ENCODE measurements at places on chromosomes 1 and 21. TPM values are rescaled to one million over a fixed set of nuclear protein-coding genes. Genes with fewer than 3 reads are reported as not detected.

The ATP6V1G3 gene
- not detected for total RNA-seq

GRCh38 chr1:94675373-94675772, 133.8 kb upstream of the F3 start:
- no peaks in the 10 kb centered on the region for H3K4me1 ChIP-seq
- H3K27me3 ChIP-seq = peaks cover 2% of the 10 kb centered on the region
- no peaks in the 10 kb centered on the region for H3K36me3 ChIP-seq
- H3K27ac ChIP-seq = no peak overlapping the region
- no peak overlapping the region for H3K4me3 ChIP-seq

The FAM177B gene
- not detected for total RNA-seq

GRCh38 chr1:192529031-192529755, 46.4 kb upstream of the RGS1 start:
- peaks cover 9% of the 10 kb centered on the region for H3K36me3 ChIP-seq
- no peak for DNase-seq
- peaks cover 45% of the 10 kb centered on the region for H3K4me1 ChIP-seq
- peak overlapping the region; percentile 9 for H3K27ac ChIP-seq

The LAX1 gene
- 14.2 TPM for total RNA-seq

GRCh38 chr1:68028566-68028965, 21.9 kb downstream of the DIRAS3 start:
- peaks cover 2% of the 10 kb centered on the region for H3K27me3 ChIP-seq
- no peak for DNase-seq
- peaks cover 8% of the 10 kb centered on the region for H3K4me1 ChIP-seq
- H3K27ac ChIP-seq = no peak overlapping the region

- no peak overlapping the region for H3K27ac ChIP-seq
- no peaks in the 10 kb centered on the region for H3K36me3 ChIP-seq
- DNase-seq = no peak
- H3K4me3 ChIP-seq = no peak overlapping the region
- peaks cover 15% of the 10 kb centered on the region for H3K27me3 ChIP-seq
These were observed 122.3 kb downstream of the ZC3H11B start for GRCh38 chr1:219490566-219490965.

The PTTG1IP gene
- total RNA-seq = 48.3 TPM

GRCh38 chr1:59308839-59309238, 11.9 kb downstream of the FGGY start:
- H3K4me3 ChIP-seq = no peak overlapping the region
- DNase-seq = no peak
- no peaks in the 10 kb centered on the region for H3K27me3 ChIP-seq

DNA sequence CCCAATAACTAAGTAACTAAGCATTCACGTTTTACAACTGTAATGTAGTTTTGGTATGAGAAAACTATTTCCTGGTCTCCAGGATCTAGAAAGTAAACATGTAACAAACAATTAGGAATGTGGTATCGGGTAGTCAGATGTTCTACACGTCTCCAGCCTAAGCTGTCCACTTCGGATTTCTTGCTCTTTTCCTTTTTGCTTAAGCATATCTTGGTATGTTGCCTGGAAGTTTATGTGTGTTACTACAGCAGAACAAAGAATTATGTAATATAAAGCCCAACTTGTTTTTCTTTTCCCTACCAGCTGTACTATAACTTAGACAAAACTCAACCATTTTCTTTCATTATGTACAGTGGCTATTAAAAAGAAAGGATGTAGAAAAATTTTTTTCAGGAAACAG, 20.4 kb upstream of the WARS2 start:
- no peaks in the 10 kb centered on the region for H3K27me3 ChIP-seq
- H3K36me3 ChIP-seq = peaks cover 53% of the 10 kb centered on the region
- DNase-seq = no peak
- H3K27ac ChIP-seq = no peak overlapping the region
- no peaks in the 10 kb centered on the region for H3K4me1 ChIP-seq

The GPR25 gene
- not detected for total RNA-seq

- H3K4me1 ChIP-seq = peaks cover 55% of the 10 kb centered on the region
- H3K36me3 ChIP-seq = peaks cover 17% of the 10 kb centered on the region
These were observed 95.7 kb downstream of the DYRK1A start for GRCh38 chr21:37462087-37462861.

The PGLYRP4 gene
- total RNA-seq = not detected

The SLC44A5 gene
- total RNA-seq = not detected

The AKR7A3 gene
- 1.4 TPM for total RNA-seq

DNA sequence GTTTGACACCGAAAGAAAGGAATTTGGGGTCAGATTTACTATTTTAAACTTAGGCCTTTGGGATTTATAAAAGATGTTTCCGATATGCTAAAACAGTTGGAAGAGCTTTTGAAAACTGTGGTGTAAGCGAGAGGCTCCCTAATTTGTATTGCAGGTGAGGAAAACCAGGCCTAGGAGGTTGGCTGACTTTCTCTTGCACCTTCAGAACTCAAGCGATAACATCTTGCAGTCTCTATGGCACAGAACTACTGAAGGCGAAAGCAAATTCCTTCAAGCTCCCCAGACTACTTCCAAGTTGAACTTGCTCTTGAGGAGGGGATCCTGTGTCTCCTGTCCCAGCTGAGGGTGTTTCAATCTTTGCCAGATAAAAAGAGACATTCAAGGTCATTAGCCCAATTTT, 685.7 kb downstream of the ADGRL2 start:
- no peak overlapping the region for H3K4me3 ChIP-seq
- no peaks in the 10 kb centered on the region for H3K4me1 ChIP-seq
- H3K27ac ChIP-seq = no peak overlapping the region
- no peaks in the 10 kb centered on the region for H3K36me3 ChIP-seq
- DNase-seq = no peak

DNA sequence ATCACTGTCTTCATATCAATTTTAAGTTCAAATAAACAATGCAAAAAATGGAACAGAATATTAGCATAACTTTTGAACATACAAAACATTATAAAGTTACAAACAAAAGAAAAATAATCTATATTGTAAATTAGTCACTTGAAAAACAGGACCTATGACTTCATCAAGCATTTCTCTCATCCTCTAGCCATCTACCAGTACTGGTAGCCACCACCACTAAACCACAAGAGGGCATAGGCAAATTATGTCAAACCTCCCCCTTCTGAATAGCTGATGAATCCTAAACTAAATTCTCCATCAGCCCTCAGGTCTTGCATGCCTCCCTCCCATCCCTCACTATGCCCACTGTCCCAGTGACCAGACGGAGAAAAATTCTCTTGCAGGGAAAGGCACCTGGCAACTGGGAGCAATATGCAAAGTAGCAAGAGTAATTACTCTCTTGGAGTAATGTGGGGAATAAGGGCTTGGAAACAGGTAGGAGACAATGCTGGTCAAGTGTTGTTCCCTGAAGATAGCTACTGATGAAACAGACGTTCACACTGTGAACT, 37.1 kb downstream of the SSX2IP start:
- no peaks in the 10 kb centered on the region for H3K27me3 ChIP-seq
- H3K4me3 ChIP-seq = no peak overlapping the region
- no peak for DNase-seq

DNA sequence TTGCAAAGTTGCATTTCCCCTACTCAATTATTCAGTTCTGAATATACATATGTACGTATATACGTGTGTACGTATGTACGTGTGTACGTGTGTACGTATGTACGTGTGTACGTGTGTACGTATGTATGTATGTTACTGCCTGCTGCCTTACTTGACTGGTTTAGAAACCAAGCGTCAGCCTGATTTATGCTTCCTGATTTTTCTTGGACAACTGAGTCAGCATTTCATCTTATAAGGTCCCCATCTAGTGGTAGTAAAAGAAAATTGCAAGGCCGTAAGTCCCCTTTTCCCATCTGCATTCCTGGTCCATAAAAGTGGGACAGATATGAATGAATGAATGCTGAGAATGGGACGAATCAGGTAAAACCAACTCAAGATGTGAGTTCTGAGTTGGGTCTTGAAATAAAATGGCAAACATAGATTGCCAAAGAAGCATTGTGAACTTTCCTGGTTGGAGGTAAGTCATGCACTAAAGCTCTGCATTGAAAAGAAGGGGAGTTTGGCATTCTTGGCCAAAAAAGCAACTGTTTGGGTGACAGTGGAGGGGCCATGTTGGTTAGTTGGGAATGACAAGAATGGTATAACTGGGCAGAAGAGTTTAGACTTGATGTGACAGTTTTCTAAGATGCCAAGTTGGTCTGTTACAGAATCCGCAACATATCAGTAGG, 76.4 kb upstream of the DNAH14 start:
- no peaks in the 10 kb centered on the region for H3K27me3 ChIP-seq
- DNase-seq = no peak
- no peak overlapping the region for H3K27ac ChIP-seq
- no peak overlapping the region for H3K4me3 ChIP-seq
- no peaks in the 10 kb centered on the region for H3K36me3 ChIP-seq
- H3K4me1 ChIP-seq = no peaks in the 10 kb centered on the region

DNA sequence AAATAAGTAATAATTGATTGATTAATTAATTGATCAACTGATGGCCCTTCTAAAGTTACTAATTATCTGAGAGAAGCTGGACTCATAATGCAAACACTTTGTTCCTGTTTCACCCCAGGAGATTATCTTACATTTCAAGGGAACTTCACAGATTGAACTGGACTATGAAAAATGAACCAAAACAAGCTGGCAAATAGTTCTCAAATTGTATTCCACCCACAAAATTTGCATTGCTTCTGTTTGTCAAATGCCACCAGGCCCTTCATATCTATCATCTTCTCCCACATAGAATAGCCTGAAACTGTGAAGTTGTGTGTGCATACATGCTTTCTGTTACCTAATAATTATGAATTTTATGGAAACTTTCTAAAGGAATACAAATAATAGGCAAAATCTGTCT, 104.0 kb downstream of the ZNF281 start:
- no peaks in the 10 kb centered on the region for H3K36me3 ChIP-seq
- no peak for DNase-seq
- H3K4me3 ChIP-seq = no peak overlapping the region
- peaks cover 24% of the 10 kb centered on the region for H3K4me1 ChIP-seq
- H3K27me3 ChIP-seq = peaks cover 34% of the 10 kb centered on the region

DNA sequence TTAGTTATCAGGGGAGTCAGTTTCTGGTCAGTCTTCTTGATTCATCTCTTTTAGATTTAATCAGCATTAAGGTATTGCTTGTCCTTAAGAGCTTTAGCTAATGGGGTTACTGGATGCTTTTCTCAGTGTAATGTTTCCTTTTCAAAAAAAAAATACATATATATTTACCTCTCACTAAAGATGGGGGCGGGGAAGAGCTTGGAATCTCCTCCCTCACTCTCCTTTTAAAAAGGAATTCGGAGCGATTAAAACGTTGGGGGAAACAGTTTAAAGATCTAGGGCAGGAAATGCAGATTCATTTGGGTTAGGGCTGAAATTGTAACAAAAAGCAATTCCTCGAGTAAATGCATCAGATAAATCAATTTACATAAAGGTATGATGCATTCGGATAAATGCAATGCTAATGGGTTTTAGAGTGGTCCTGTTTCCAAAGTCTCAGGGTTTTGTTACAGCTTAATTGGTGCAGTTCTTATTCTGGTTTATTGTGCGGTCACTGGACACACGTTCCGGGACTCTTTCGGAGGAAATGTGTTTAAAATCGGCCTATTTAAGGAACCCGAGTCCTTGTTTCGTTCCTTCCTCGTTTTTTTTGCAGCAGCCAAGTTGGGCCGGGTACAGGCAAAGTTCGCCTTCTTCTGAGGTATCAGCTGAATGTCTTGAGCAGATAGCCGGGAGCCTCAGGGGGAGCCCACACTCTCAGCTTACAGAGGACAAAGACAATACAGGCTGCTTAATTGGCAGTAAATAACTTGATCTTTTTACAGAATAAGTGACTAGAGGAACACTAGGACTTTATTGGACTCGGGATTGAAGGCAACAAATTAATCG, 1.6 kb downstream of the LMO4 start:
- DNase-seq = no peak
- H3K4me1 ChIP-seq = peaks cover 45% of the 10 kb centered on the region
- H3K4me3 ChIP-seq = peak overlapping the region; percentile 92
- peaks cover 18% of the 10 kb centered on the region for H3K36me3 ChIP-seq
- H3K27me3 ChIP-seq = peaks cover 25% of the 10 kb centered on the region

- DNase-seq = no peak
- no peaks in the 10 kb centered on the region for H3K36me3 ChIP-seq
- no peaks in the 10 kb centered on the region for H3K4me1 ChIP-seq
- H3K27me3 ChIP-seq = peaks cover 3% of the 10 kb centered on the region
These were observed 50.3 kb upstream of the CNIH3 start for GRCh38 chr1:224565611-224566406.

All from activated T-helper 2 cell treated with anti-CD3 and anti-CD28 coated beads, Interferon-gamma antibody, Interleukin-2, Interleukin-4, amounts not matched to agents 10 μg/mL and 5 μg/mL and 100 μg/mL, durations not matched to agents 14 hours and 24 hours and 36 hours (primary cell).